ENCODE measurements at places on chromosomes 7 and 10.

DNA sequence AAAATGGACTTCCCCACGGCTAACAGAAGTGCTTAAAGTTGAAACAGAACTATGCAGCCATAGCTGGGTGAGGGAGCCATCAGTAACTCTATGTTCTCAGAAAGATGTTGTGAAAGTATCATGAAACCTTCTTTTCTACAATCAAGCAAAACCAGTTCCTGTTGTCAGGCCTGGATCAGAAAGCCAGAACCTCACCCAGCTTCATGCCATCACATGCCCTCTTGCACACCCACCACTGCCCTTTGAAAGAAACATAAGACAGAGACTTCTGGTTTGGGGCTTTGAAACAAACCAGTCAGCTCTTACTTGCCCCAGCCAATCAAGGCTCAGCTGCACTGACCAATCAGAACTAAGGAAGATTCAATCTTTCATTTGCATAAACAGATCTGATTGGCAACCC lies 230.8 kb upstream of the FERD3L start:
- no peak for DNase-seq

- no peak for DNase-seq
Observed at GRCh38 chr10:58094985-58095718, 172.5 kb downstream of the IPMK start.

- no peak for DNase-seq
Observed at GRCh38 chr10:128567551-128567950, 441.3 kb upstream of the MKI67 start.

- no peak for DNase-seq
Observed at GRCh38 chr7:106426803-106427202, 142.0 kb upstream of the NAMPT start.

GRCh38 chr10:106508950-106509349 lies 655.6 kb downstream of the SORCS1 start:
- no peak for DNase-seq

DNA sequence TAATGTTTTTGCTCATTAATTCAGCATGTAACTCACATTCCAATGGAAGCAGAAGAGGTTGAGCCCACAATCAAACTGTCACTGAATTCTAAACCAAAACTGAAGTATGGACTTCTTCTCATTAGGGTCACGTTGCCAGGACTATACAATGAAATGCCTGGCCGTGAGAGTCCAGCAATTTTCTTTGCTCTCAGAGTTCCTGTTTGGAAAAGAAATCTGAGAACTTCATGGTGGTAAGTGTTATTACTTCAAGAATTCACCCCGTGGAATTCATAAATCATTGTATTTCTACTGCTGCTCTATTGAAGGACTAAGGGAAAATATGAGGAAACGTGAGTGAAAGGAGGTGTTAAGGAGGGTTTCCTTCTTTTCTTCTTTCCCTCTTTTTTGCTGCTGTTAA lies 441.8 kb upstream of the AKR1E2 start:
- no peak for DNase-seq

DNA sequence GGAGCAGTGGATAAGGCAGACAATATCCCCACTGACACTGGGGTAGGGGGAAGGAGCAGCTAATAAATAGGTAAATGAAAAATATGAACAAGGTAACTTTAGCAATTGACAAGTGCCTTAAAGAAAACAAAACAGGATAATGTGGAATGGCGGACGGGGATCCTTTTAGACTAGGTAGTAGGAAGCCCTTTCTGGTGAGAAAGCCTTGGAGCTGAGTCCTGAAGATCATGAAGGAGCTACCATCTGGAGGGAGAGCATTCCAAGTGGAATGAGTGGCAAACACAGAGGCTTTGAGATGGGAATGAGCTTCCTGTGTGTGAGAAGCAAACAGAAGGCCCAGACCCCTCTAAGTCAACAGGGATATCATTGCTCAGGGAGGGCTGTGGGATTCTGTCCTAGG lies 16.0 kb upstream of the ATXN7L1 start:
- no peak for DNase-seq

DNA sequence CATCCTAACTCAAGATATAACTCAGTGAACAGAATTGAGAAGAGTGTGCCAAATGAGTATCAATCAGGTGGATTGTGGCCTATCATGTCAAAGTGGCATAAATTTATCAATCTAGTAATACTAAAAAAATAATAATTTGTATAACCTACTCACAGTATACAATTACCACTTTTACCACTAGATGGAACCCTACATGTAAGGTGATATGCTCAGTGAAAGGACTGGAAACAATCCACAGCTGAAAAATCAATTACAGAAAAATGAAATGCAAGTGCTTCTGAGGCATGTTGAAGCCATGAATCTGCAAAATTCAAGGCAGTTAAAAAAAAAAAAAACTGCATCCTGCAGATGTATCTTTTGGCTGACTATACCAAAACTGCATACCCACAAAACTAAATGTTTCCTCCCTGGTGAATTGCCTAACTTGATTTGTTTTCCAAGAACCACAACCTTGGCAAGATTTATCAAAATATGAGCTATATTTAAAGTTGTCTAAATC lies 13.9 kb downstream of the ARHGAP19 start:
- peak; percentile 69 for DNase-seq

GRCh38 chr10:92768104-92768503 lies 78.3 kb downstream of the HHEX start:
- DNase-seq: no peak

DNA sequence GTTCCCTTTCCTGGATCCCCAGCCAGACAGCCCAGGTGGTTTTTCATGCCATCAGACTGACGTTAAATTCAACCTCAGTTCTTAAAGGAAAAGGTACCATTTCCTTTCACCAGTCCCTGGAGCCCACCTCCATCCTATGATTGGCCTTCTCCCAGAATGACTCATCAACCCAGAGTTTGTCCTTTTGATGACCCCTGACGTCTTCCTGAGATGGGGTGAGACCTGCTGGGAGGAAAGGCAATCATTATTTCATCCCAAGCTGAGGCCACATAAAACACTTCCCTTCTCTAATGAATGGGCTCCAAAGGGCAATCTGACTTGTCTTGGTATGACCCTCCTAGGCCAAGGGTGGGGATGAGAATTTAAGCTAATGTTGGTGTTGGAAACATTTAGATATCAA lies 750.7 kb downstream of the SUGCT start:
- DNase-seq: no peak

DNA sequence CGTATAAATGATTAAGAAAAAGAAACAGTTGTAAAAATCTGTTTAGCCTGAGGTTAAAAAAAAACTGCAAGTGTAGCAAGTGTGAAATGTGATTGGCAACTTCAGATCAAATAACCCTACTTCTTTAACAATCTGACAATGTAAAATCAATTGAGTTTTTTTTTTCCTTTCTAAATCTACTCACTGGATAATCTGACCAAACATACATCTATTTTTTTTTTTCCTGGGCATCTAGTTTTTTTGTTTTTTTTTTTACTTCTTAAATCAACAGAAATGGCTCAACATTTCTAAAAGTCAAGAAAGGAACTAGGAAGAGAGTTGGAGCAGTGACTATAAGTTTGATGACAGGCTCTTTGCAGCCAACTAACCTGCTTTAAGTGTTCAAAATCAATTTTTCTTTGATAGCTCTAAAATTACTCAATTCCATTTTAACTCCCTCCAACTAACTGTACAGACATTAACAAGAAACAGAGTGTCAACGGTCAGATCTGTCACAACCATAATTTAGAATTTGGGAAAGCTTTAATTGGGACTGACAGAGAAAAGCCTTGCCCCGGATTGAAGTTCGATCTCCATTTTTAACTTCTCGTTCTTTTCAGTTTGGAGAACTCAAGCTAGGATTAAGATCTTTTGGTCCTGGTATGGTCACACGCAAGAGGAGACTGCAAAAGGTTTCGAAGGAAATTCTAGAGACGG lies 1.2 kb downstream of the ARL3 start:
- no peak for DNase-seq

GRCh38 chr7:1151156-1151555 lies 8.8 kb downstream of the ZFAND2A start:
- DNase-seq: no peak

DNA sequence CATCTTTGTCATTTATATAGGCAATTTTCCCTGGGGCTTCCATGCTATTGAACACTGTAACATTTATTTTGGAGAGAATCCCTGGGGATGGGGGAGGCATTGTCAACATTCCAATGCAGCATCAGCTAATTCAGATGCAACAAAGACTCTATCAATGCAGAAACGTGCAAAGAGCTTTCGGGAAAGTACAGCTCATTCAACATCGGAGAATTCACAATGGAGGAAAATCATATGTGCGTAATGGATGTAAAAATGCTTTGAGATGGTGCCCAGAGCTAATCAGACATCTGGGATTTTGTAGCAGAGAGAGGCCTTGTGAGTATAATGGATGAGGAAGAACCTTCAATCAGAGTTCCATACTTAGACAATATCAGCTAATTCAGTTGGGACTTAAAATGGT lies 28.3 kb upstream of the FIS1 start:
- no peak for DNase-seq

DNA sequence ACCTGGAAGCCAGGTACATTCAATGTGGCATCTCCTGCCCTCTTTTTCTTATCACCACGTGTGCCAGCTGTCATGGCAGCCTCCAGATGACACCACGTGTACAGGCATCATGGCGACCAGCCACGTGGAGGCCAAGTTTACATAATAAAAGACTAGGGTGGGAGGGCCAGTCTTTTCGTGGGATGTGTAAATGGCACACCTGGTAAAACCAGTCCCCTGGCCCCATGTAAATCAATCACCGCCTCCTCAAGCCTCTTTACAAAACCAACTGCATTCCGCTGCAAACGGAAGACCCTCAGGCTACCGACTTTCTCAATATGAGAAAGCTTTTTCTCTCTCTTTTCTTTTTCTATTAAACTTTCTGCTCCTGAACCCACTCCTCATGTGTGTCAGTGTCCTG lies 65.1 kb upstream of the PHF14 start:
- no peak for DNase-seq

DNA sequence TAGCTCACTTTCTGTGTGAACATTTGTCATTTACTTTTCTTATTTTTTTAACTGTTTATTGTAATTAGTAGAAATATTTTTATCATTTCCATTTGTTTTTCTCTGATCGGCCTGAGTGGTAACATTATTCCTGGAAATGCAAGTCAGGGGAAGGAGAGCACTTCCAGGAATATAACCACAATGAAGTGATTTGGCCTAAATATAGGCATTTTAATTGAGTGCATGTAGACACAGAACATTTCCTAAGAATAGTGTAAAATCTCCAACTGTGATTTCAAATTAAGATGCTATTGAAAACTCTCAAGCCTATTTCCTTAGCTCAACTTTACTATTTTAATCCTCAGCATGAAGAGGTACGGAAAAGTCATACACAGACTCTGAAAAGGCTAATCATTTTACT lies 86.5 kb upstream of the SKAP2 start:
- no peak for DNase-seq

- DNase-seq: no peak
Observed at GRCh38 chr10:131821378-131822012, 79.3 kb upstream of the PPP2R2D start.

DNA sequence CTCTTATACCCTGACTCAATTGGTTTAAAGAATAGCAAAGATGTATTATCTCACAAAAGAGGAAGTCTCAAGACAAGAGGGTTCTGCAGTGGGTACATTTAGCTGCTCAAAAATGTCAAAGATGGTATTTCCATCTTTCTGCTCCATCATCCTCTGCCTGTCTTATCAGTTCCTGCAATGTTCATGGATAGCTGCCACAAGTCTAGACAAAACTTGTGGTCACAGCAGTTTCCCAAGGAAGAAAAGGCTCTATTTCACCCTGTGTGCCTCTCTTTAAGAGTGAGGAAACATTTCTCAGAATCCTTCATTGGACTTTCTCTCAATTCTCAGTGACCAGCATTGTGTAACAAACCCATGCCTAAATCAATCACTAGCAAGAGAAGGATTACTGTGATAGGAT lies 634.2 kb upstream of the AUTS2 start:
- DNase-seq: no peak

GRCh38 chr7:74288034-74288881 lies 949 bp upstream of the CLIP2 start:
- DNase-seq: no peak

DNA sequence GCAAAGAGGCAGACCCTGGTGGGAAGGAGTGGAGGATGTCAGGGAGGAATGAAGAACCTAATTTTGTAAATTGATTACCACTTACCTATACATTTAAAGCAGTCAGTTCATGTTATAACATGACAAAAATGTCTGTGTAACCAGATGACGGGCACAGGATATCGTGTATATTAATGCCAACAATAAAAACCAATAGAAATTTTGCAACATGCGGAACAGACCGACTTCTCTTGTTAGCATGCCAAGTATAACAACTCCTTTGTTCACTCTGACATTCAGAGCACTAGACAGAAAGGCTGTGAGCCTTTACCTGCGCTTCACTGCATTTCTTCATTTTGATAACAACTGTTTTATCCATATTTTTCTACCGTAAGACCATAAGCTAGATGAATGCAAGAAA lies 29.9 kb downstream of the CDK6 start:
- no peak for DNase-seq

DNA sequence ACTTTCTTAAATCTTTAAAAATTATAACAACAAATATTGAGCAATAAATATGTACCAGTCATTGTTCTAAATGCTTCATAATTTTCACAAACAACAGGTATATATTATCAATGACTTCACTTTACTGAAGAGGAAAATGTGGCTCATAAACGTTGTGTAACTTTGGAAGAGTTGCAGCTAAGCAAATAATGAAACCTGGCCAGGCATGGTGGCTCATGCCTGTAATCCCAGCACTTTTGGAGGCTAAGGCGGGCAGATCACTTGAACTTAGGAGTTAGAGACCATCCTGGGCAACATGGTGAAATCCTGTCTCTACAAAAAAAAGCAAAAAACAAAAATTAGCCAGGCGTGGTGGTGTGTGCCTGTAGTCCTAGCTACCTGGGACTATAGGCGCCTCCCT lies 71.9 kb upstream of the AMPH start:
- DNase-seq: no peak
